ENCODE measurements at places on chromosomes 2 and 18.

DNA sequence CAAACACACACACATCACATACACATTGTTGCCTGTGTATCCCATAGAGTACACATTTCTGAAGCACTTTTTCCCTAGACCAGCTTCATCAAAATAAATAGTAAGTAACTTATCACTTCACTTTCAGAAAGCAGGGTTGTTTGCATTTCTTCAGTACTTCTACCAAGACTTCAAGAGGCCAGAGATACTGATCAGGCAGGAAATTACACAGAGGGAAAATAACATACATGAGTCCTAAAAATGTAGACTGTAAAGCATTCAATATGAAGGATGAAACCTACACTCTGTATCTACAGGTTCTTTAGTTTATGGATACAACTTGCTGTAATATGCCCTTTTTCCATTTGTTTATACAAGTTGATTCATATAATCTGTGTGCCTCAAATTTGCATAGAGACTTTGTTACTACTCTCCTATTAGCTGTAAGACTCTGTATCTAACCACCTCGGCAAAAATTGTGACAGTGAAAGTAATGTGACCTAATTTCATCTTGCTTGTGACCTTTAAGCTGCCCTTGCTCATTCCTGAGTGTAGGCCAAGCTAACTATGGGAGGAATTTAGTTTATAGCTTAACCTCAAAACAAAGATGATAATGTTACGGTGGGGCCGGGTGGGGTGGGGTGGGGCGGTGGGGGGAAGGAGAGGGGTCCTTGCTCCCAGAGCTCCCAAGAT is 228.9 kb upstream of the SPOPL start:
- no peak for DNase-seq

DNA sequence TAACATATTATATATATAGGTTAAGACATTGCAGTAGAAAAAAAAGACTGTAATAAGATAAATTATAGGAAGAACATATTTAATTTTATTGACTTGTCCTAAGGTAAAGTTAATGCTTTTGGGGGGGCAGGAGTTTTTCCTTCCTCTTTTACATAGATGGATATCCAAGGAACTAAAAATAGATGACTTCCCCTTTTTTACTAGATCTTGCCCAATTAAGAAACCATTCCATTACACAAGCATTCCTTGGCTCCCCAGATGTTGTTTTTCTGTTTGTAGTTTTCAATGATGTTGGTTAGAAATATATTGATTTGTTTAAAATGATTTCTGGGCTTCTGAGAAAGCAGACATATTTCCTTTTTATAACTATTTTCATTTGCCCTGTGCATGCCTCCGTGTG is 22.4 kb upstream of the PMAIP1 start:
- DNase-seq = no peak

GRCh38 chr18:59547581-59548182 is 149.5 kb downstream of the CCBE1 start:
- DNase-seq = no peak

GRCh38 chr2:24820598-24821432 is 27.6 kb downstream of the CENPO start:
- DNase-seq = no peak

DNA sequence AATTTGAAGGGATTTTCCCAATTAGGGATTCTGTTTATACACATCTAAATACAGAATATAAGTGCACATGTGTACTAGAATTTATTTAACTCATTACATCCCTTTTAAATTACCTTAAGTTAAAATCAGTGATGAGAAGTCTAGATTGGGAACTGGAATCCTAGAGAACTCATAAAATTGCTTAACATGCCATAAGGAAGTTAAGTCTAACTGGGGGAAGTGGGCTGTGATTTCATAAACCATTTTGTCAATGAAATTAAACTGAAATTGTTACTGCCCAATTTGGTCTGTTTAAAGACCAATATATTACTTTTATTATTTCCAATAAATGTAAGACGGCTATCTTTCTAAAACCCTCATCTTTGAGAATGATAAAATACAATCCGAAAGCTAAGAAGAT is 72.3 kb upstream of the CD226 start:
- no peak for DNase-seq

- DNase-seq = no peak
Observed at GRCh38 chr2:239895669-239896068, 129.5 kb downstream of the NDUFA10 start.

- no peak for DNase-seq
Observed at GRCh38 chr2:192070099-192070498, 124.6 kb downstream of the TMEFF2 start.

DNA sequence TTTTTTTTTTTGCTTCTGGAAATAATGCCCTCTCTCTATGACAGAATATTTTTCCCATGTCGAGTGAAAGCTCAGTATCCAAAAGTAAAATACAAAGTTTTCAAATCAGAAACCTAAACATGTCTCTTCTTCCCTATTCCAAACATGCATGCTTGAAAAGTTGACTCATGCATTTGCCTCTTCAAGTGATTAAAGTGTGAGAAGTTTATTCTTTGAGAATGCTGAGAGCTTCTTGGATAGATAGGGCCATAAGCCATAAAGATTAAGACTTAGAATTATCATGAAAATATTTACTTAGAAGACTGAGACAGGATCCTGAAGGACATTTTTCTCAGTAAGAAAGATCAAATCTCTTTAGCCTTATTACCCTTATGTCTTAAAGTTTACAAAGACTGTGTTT is 98.6 kb upstream of the EPB41L5 start:
- DNase-seq = no peak

GRCh38 chr2:102660574-102660973 is 41.2 kb downstream of the SLC9A2 start:
- no peak for DNase-seq

- no peak for DNase-seq
Observed at GRCh38 chr2:17299891-17300540, 218.2 kb downstream of the RAD51AP2 start.

DNA sequence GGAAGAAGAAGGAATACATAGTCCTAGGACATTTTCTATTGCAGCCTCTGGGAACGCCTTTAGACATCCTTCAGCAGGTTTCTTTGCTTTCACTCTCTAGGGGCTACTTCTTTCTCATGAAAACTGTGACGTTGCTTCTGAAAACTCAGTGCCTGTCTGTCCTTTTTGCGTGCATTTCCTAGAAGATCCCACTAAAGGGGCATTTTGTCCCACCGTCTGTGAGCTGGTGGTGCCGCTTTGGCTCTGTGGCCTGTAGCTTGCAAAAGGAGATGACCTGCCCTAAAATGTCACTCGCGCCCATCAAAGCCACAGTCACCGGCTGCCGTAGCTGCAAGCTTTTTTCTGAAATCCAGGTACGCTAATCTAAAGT is 579 bp downstream of the STAT4 start:
- no peak for DNase-seq

DNA sequence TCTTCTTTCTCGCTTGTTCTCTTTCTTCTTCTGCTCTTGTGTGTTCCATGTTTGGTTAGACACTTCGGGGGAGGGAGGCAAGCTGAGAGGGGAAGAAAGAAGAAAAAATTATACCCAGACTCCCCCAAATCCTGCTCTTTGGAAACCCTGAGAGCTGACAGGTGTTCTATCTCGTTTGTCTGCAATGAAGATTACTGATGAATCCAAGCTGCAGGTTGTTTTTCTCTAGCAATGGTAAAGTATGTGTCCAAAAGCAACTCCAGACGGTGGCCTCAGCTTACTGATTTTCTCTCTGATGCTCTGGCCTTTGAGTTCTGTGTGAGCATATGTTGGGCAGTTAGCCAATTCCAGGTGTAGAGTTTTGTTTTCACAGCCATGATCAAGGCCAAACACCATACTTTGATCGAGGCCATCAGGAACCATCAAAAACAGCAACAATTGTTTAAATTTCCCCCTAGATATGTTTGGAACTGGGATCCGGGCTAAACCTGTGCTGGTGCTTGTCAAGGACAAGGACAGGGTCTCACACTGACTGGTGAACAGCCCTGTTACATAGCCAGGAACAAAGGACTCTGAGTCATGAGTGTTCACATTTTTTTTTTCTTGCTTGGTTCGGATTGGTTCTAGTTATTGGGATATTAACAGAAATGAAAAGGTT is 142.0 kb downstream of the PRKCE start:
- no peak for DNase-seq

- DNase-seq = no peak
Observed at GRCh38 chr2:220455351-220455990, 828.0 kb downstream of the SLC4A3 start.

DNA sequence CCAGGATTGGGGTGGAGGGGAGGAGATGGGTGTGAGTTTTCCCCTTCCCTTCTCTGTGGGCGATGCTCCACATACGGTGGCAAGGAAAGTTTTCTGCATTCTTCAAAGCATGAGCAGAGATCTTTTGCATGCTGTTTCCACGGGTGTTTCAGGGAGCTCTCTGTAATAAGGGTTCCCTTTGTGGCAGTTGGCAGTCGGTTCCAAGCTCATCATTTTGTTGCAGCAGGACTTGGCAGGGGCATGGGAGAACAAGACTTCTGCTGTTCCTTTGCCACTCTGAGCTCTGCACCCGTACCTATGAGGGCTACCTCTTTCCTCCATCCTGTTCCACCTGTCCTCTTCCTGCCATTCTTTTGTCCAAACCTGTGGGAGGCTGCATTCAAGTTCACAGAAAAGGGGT is 71.3 kb upstream of the SPRED2 start:
- no peak for DNase-seq

GRCh38 chr2:186891185-186891621 is 42.2 kb upstream of the ZSWIM2 start:
- DNase-seq = no peak

DNA sequence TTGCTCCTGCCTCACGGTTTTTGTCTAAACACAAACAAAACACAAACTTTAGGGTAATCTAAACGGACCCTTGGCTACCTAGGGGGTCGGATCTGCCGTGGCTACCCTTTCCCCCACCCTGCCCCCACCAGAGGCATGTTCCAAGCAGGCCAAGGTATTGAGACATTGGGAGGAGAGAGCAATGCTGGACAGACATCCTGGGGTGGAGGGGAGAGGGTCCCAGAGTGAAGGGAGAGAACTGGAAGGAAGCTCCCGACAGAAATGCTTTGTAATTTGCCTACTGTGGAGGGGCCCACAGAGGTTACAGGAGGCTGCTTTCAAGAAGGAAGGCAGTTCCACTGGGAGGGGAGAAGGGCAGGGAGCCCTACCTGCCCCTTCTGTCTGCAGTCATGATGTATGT is 13.9 kb upstream of the MAT2A start:
- no peak for DNase-seq

DNA sequence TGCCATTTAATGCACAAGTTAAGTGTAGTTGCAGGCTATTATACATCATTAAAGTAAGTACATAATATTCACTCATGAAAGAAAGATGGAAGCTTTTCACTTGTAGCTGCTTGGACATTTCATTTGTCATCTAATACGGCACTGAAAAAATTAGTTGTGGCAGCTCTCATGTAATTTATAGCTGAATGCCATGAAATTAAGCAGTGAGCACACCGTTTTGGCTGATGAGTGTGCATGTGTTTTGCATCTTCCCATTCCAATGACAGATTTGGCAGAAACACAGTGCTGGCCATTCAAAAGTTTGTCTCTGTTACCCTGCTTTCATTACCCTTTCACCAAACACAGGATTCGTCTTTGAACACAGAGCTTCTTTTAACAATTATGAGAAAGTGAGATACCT is 174.0 kb downstream of the PTGR3 start:
- no peak for DNase-seq

- no peak for DNase-seq
Observed at GRCh38 chr2:240407090-240407489, 28.4 kb upstream of the GPC1 start.

GRCh38 chr2:129490641-129491040 is 488.8 kb upstream of the RAB6C start:
- DNase-seq = no peak

- peak; percentile 15 for DNase-seq
Observed at GRCh38 chr2:204505946-204506345, 39.3 kb upstream of the PARD3B start.

GRCh38 chr2:111061191-111061590 is 59.5 kb upstream of the BCL2L11 start:
- DNase-seq = no peak

GRCh38 chr2:67674668-67675067 is 277.5 kb downstream of the ETAA1 start:
- DNase-seq = no peak

DNA sequence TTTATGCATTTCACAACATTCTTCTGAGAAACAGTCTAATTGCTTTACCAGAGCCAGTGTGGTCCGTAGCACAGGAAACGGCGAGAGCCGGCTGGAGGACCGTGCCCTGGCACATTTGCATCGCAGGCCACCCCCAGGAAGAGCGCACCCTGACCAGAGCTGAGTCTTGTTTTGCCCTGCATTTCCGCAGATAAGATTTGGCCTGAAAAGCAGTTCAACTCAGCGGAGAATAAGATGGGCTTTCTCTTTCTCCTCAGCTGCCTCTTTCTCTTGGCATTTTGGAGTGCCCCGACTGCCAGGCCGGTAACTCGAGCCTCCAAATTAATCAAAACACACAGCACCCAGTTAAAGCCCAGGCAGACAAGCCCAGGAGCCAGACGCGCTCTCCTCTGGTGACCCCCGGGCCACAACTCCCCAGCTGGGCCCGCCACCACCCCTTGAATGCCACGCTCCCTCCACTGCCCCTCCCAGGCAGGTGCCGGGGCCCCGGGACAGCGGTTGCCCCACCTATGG is 464 bp downstream of the COL4A4 start:
- DNase-seq = peak; percentile 22

GRCh38 chr2:108182489-108182888 is 57.3 kb upstream of the SULT1C3 start:
- peak; percentile 60 for DNase-seq

- no peak for DNase-seq
Observed at GRCh38 chr2:15354596-15355366, 206.4 kb downstream of the NBAS start.

DNA sequence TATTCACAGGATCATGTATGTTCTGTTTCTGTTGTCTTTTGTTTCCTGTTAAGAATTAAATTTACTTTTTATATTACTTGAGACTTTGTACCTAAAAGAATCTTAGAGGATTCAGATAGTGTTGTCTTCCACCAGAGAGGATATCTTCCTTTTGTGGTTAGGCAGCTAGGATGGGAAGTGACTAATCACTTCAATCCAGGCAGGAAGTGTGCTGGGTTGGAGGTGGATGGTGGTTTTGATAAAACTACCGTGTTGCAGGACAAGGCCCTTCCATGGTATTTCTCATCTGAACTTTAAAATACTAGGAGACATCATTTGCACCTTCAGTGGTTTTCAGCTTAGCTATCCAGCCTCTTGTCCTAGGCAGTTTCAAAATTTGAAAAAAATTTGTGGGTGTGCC is 728.6 kb upstream of the CDH2 start:
- no peak for DNase-seq

GRCh38 chr2:115389024-115389423 is 946.6 kb downstream of the DPP10 start:
- no peak for DNase-seq

- DNase-seq = no peak
Observed at GRCh38 chr2:226093364-226093763, 693.9 kb downstream of the NYAP2 start.

DNA sequence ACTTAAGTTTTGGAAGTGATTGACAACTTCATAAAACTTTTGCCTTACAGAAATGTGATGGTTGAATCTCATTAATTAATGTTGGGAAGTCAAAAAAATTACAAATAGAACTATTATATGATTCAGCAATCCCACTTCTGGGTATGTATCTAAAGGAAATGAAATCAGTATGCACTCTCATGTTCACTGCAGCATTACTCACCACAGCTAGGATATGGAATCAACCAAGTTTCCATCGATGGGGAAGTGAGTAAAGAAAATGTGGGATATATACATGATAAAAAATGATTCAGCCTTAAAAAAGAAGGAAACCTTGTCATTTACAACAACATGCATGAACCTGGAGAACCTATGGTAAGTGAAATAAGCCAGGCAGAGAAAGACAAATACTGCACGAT is 112.4 kb upstream of the WDR75 start:
- no peak for DNase-seq

GRCh38 chr2:96819128-96819875 is 3.2 kb downstream of the CNNM3 start:
- no peak for DNase-seq
